Lower leg skin (tissue), 4 donors: ENCODE measurements at places on chromosomes 5 and 9. TPM values are rescaled to one million over a fixed set of nuclear protein-coding genes. Genes with fewer than 3 reads are reported as not detected.

Gene CAMK2A
- total RNA-seq: not detected

DNA sequence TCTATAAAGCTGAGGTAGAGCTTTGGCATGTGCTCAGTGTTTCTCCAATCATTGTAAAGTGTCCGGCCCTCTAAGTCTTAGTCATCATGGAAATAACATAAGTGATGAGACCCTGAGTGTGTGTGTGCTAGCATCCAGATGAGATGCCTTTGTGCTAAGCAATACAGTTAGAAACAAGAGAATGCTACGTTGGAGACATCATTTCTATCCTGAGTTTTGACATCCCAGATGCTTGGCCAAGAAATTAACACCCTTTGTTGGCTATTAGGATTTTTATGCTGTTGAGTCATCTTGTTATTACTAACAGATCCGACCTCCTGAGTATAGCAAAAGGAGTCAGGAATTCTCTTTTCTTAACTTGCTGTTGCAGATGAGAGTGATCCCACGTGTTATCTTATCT lies 508.0 kb downstream of the GADD45G start:
- DNase-seq: no peak

GRCh38 chr5:154284433-154284832 lies 93.9 kb downstream of the GALNT10 start:
- no peak for DNase-seq

DNA sequence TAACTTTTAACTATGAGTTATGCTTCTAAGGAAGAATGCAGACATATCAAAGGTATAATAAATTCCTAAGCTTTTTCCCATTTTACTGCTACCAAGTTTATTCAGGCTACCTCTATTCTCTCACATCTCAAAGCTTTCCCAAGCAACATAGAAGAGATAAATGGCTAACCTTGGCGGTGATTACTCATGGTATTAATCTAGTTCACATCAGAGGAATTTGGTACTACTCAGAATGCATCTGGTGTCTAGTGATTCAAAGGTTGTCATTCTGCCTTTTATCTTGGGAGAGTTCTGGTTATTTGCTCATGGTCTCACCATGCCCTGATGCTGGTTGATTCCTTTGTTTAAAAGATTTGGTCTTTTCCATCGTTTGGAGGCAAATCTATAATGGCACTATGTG lies 182.7 kb downstream of the TAF11L14 start:
- no peak for DNase-seq

DNA sequence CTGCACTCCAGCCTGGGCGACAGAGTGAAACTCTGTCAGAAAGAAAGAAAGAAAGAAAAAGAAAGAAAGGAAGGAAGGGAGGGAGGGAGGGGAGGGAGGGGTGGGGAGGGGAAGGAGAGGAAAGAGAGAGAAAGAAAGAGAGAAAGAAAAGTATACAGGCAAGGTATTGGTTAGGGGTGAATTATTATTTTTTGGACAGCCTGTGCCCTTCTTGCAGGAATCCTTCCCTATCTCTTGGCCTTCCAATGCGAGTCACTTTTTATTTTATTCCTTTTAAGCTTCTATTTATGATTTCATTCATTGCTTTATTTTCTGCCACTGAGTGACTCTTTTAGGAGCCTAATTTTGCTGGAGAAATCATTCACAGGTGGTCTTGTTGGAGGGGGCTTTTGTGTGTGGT lies 98.7 kb downstream of the PDE8B start:
- no peak for DNase-seq

Gene CER1
- not detected for total RNA-seq

GRCh38 chr5:36459176-36460135 lies 146.9 kb upstream of the SLC1A3 start:
- DNase-seq: no peak

- DNase-seq: no peak
These were observed 387.7 kb upstream of the CLINT1 start for GRCh38 chr5:158246661-158247060.

Gene ACSL6
- 0.27 TPM for total RNA-seq

Gene C5
- total RNA-seq: 5.2 TPM

DNA sequence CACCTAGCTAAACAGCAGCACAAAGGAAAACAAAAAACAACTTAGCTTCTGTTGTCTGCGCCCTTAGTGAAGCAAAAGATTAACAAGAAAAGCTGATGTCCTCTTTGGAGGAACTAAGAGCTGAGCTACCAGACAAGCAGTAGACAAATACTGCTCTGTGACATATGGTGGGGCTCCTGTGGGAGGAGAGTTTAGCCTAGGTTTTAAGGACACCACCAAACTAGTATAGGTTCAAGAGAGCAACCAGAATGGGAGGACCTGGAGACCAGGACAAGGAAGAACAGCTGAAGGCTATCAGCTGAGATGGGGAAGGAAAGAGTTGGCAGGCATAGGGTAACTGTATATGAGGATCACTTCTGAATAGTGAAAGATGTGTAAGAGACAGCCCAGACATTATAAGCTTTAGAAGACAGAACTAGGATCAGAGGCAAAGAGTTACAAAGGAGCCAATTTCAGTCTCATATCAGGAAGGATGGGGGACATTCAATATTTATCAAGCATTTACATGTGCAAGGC lies 27.2 kb downstream of the FBXW2 start:
- DNase-seq: no peak

- DNase-seq: no peak
These were observed 135.2 kb downstream of the AOPEP start for GRCh38 chr9:94861589-94862272.

DNA sequence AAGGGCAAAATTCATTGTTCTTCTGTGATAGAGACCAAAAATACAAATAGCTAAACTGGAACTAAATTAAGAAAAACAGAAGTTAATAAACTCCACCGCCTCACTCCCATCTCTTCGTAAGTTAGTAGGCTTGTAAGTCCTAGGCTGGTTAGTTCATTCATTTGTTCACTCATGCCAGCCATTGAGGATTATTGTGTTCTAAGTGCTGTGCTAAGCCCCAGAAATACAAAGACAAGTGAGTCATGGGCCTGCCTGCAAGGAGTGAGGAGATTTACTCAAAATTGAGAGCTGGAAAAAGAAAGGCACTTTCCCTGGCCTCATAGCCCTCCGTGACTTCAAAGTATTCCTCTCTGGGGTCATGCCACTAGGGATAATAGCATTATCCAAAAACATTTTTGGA lies 8.5 kb downstream of the DOCK8 start:
- DNase-seq: no peak

Gene PAXX
- 75.8 TPM for total RNA-seq

DNA sequence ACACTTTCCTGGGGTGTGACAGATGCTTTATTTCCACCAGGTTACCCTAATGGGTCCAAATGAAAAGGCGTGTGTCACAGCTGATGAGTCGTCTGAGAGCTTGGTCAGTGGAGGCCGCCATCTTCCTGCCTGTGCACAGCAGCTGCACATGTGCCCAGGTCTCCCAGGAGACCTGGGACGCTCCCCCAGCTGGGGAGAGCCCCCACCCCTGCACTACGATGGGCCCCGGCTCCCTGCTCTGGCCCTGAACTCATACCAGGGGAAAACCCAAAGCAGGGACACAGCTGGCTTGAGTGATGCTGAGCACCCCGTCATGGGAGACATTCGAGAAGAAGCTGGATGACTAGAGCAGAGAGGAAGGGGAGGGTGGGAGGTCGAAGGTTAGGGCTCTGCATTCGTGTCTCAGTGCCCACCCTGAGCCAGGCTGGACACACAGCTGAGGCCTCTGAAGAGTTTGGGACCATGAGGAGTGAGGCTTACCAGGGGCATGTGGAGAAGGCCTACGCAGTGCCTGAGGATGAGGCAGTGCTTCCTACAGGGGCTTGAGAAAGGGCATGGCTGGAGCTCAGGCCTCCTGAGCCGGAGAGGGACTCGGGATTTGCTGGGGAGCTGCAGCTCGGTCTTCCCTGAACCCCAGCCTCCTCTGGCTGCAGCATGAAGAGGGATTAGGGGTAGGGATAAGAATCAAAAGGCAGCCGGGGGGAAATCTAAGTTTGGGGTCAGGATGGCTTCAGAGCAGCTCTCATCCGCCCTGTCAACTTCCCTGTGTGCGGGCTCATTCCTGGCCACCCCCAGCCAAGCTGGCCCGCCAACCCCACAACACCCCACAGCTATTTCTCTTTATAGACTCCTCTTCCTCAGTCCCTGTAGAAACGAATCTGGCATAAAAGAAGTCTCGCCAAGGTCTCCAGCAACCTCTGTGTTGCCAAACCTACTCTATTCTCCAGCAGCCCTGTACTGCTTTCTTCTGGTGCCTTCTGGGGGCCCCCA lies 42.2 kb upstream of the RNU6ATAC start:
- DNase-seq: no peak

GRCh38 chr9:94885854-94886447 lies 159.5 kb downstream of the AOPEP start:
- no peak for DNase-seq

- no peak for DNase-seq
These were observed 28.5 kb upstream of the RICTOR start for GRCh38 chr5:39102684-39103155.

DNA sequence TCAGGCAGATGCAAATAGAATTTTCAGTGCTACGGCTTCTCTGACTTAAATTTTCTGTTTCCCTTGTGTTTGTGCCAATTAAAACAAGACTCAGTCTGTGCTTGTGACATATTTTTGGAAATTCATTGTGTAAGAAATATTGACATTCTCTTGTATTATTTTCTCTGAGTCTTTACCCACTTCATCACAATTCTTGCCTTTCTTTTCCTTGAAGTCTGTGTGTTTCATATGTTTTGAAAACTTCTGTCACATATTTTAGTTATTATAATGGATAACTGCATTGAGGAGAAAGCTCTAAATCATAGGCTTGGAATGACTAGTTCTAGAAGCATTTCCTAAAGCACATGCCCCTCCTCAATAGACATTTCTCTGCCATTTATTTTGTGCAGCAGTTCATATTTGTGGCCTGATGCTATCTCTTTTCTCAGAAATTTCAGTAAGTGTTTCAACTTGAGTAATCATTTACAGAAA lies 206.6 kb downstream of the PALM2AKAP2 start:
- DNase-seq: no peak

- no peak for DNase-seq
These were observed 122.0 kb downstream of the BOD1 start for GRCh38 chr5:173494446-173494845.

- no peak for DNase-seq
These were observed 133.6 kb downstream of the PTPRD start for GRCh38 chr9:10479172-10479571.

DNA sequence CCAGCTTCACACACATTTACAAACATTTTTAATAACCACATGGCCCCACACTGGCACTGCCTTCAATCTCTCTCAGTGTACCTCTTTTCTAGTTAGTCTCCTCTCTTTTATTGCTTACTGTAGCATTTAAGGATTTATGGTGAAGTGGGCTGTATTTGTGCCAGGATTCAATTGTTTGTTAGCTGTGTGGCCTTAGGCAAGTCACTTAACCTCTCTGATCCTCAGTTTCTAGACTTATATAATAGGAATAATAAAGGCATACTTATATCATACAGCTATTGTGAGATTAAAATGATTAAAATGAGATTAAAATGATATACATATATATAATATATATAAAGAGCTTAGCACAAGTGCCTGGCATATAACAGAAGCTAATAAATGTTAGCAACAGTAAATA lies 6.4 kb downstream of the SH3RF2 start:
- DNase-seq: no peak

DNA sequence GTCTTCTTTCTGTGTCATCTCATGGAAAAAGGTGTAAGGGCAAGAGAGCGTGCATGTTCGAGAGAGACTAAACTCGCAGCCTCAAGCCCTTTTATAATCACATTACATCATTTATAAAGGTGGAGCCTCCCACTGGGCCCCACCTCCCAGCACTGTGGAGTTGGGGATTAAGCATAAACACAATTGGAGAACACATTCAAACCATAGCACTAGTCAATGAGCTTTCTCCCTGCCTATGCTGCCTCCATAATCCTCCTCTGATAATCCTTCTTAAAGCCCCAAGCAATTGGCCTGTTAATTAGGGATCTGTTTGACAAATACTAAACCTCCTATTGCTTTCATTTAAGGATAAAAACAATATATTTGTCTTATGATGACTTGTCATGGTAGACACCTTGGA lies 99.6 kb downstream of the NMUR2 start:
- DNase-seq: no peak

- DNase-seq: no peak
These were observed 46.0 kb downstream of the HMCN2 start for GRCh38 chr9:130311408-130312140.

Gene NIPAL4
- total RNA-seq: 74.1 TPM

Gene FOXD4L5
- total RNA-seq: not detected

DNA sequence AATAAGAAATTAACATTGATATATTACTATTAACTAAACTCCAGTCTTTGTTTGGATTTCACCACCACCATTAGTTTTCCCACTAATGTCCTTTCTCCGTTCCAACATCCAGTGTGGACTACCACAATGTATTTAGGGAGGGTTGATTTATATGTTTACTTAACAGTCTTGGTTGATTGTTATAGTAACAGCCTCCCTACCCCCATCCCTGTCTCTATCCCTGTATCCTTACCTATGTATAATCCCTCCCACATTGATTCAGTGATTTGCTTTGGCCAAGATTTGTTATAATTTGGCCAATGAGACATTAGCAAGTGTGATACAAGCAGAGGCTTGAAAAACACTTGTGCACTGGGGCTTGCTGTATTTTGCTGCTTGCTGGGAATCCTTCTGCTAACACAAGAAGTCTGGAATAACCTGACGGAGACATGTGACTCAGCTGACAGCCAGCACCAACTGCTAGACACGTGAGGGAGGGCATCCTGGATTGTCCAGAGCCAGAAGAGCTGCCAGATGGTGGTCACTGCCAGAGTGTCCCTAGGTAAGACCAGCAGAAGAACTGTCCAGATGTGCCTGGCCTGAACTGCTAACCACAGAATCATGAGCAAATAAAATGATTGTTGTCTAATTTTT lies 51.2 kb upstream of the TCF7 start:
- no peak for DNase-seq

Gene RMRP
- total RNA-seq: 7,556 TPM

Gene FCHO2
- total RNA-seq: 29.8 TPM

DNA sequence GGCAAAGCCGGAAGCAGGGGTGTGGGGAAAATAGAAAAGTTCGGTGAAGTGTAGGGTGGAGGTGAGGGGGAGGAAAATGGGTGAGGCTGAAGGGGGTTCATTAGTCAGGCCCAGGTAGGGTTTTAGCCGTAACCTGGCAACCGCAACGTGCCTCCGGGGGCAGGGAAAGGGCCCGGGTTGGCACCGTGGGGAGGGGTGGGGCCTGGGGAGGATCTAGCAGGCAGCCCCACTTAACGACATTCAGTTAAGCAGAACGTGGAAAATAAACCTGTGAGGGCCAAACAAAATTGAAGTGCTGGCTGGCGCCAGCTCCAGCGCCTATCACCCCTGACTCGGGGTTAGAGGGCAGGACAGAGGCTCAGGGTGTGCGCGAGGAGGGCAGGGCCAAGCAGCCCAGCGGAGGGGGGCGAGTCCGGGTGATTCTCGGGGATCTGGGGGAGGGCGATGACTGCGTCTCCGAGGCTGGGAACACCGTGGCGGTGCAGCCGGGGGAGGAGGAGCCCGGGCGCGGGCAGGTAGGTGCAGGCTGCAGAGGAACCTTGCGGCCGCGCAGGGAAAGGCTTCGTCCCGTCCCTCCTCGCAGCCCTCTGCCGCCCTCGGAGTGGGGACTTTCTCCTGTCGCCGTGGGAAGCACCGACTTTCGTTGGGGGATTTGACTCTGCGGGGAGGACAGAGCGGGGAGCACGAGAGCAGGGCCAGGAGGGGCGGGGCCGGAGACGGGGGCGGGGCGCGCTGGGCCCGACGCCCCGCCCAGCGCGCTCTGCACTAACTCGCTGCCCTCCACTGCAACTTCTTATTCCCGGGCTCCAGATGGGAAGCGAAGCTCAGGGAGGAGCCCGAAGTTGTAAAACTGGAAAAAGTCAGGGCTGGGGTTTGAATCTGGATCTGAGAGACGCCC lies 5.1 kb downstream of the RGS14 start:
- DNase-seq: peak; percentile 52

Gene WNT8A
- total RNA-seq: not detected
